Activated naive CD4-positive, alpha-beta T cell treated with anti-CD3 and anti-CD28 coated beads, Interleukin-2, amount 50 U/mL, for 72 hours (primary cell): ENCODE measurements at places on chromosomes 16 and 17. TPM values are rescaled to one million over a fixed set of nuclear protein-coding genes. Genes with fewer than 3 reads are reported as not detected.

The GFAP gene
- not detected for total RNA-seq

The ABCC6 gene
- total RNA-seq, result not detected

The ADAD2 gene
- total RNA-seq, result not detected

The DNAAF1 gene
- total RNA-seq, result not detected

The NPW gene
- 0.61 TPM for total RNA-seq

The CCL17 gene
- total RNA-seq, result not detected

The SHCBP1 gene
- total RNA-seq, result 39.8 TPM

The ETV4 gene
- total RNA-seq, result 0.32 TPM

The C16orf92 gene
- total RNA-seq, result not detected

The CD300C gene
- total RNA-seq, result 0.25 TPM
